GF-D8 (cell line): ENCODE measurements at places on chromosomes 12 and 14.

- DNase-seq = no peak
These were observed 87.5 kb downstream of the EPS8 start for GRCh38 chr12:15701631-15702156.

DNA sequence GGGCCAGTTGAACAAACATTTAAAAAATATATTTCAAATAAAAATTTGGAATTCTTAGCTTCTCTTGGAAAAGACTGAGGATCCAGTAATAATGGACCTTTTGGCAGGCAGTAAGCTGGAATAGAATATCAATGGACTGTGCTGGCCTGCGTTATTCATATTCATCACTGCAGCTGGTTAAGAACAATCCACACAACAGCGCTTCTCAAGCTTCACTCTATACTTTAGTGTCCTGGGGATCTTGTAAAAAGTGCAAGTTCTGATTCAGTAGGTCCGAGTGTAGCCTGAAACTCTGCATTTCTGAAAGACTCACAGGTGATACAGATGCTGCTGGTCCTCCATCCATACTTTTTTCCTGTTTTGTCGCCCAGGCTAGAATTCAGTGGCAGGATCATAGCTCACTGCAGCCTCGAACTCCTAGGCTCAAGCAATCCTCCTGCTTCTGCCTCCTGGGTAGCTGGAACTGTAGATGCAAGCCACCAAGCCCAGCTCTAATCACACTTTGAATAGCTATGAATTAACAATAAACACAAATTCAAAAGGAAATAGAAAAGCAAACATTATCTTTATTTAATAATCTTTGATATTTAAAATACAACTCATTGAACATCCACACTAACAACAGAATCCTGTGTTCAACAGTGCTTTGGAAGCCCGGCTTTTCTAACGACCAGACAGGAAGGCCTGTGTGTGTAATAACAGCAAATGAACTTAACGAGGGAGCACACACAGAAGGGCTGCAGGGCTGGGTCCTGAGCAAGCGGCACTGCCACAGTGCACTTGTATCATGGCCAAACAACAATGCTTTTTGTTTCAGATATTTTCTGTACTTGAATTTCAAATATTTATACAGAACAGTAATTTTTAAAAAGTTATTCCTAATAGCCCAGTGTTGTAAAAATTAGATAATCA lies 18.4 kb upstream of the TRIP11 start:
- DNase-seq = no peak

- no peak for DNase-seq
These were observed 56.2 kb downstream of the TTC7B start for GRCh38 chr14:90760078-90760444.

DNA sequence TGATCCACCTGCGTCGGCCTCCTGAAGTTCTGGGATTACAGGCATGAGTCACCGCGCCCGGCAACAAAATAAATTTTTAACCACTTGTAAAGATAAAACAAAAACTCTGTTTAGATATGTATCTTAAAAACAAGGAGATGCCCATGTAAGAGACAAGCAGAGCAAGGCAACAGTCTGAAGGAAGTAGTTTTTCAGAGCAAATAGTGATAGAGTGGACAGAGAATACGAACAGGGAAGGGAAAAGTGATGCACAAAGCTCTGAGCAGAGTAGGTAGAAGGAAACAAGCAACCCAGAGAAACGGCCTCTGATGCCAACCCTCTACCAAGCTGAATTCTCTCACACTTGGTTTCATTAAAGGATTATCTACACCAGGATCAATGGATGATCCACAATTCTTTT lies 24.8 kb upstream of the CDKL1 start:
- no peak for DNase-seq

GRCh38 chr14:36674659-36675058 lies 13.0 kb downstream of the PAX9 start:
- DNase-seq = no peak

- DNase-seq = no peak
These were observed 8.9 kb downstream of the RSRC2 start for GRCh38 chr12:122517877-122518276.
